ENCODE measurements at places on chromosomes 2 and 18. TPM values are rescaled to one million over a fixed set of nuclear protein-coding genes. Genes with fewer than 3 reads are reported as not detected.

- no peak for DNase-seq
Measured at GRCh38 chr2:66966631-66967030, 430.5 kb upstream of the ETAA1 start.

GRCh38 chr2:56531668-56532420 lies 348.1 kb downstream of the CCDC85A start:
- no peak for DNase-seq

- no peak for DNase-seq
Measured at GRCh38 chr2:106280722-106281446, 86.8 kb upstream of the UXS1 start.

LTBP1 gene
- total RNA-seq: 0.26 TPM

DNA sequence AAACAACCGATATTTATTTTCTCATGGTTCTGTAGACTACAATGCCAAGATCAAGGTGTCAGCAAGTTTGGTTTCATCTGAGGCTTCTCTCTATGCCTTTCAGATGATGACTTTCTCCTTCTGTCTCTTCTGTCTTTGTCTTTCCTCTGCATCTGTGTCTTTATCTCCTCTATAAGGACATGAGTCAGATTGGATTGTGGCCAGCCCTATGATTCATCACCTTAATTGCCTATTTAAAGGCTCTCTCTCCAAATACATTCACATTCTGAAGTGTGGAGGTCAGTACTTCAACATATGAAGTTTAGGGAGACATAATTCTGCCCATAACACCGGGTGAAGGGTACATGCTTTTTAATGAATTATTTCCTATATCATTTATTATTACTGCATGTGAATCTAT lies 71.2 kb upstream of the CNTNAP5 start:
- no peak for DNase-seq

DNA sequence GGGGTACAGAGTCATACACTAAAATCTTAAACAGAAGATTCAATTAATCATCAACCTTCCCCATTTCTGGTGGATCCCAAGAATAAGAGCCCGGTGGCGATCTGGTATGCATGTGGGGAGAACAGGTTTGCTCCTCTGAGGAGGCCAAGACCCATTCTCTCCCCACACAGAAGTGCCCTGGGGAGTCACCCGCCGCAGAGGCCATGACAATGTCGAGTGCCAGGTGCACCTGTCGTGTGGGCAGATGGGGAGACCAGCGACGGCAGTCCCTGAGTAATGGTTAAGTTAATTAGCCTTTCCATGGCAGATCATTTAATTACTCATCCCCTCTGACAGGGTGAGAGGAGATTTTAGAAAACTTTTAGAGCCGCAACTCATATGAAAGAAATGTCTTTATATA lies 345.0 kb downstream of the NCKAP5 start:
- no peak for DNase-seq

ACMSD gene
- not detected for total RNA-seq

CRYBA2 gene
- total RNA-seq: not detected

BOLL gene
- not detected for total RNA-seq

GRCh38 chr18:21366896-21367295 lies 124.9 kb downstream of the GREB1L start:
- no peak for DNase-seq

- DNase-seq: no peak
Measured at GRCh38 chr2:33478968-33479731, 2.7 kb downstream of the RASGRP3 start.

GRCh38 chr2:7552825-7553570 lies 635.8 kb downstream of the RNF144A start:
- DNase-seq: no peak

SPOPL gene
- total RNA-seq: 9.4 TPM

DNA sequence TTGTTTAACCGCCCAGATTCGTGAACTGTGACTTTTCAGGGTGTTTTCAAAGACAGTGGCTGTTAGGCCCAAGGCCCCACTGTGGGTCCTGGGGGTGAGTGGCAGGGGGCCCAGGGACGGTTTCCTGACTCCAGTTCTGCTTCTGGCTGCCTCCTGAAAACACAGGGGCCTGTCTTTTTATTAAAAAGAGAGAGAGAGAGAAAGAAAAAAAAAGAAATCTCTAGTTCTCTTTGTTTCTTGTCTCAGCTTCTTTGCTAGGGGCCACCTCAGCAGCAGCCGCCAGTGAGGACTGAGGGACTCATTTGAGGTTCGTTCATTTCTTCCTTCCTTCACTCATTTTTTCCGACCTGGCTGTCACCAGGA lies 15.4 kb upstream of the E2F6 start:
- DNase-seq: no peak

RESP18 gene
- not detected for total RNA-seq

GRCh38 chr2:154130821-154131220 lies 259.1 kb downstream of the GALNT13 start:
- no peak for DNase-seq

KANSL3 gene
- 39.1 TPM for total RNA-seq

- no peak for DNase-seq
Measured at GRCh38 chr18:39835303-39836030, 2119.6 kb upstream of the PIK3C3 start.

GRCh38 chr2:172639256-172639655 lies 83.4 kb downstream of the PDK1 start:
- DNase-seq: no peak

- no peak for DNase-seq
Measured at GRCh38 chr2:109171444-109172334, 42.7 kb downstream of the SH3RF3 start.

CDKL4 gene
- total RNA-seq: not detected

DNA sequence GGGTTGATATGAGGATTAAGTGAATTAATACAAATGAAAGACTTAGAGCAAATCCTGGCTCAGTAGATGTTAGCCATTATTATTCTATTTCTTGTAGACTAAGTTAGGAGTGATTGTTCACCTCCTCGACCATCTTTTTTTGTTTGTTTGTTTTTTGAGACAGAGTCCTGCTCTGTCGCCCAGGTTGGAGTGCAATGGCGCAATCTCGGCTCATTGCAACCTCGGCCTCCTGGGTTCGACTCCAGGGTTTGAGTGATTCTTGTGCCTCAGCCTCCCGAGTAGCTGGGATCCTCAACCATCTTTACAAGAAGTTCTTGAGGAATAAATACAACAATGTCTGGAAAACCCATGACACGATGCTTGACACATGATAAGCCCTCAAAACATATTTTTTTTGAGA lies 12.7 kb downstream of the TRIM54 start:
- DNase-seq: no peak

GRCh38 chr2:142974288-142975024 lies 97.0 kb downstream of the KYNU start:
- DNase-seq: no peak

GAD1 gene
- total RNA-seq: 6.9 TPM

- no peak for DNase-seq
Measured at GRCh38 chr18:49340446-49340845, 120.0 kb downstream of the DYM start.

GRCh38 chr2:136008205-136008865 lies 22.9 kb upstream of the DARS1 start:
- DNase-seq: peak; percentile 74

DNA sequence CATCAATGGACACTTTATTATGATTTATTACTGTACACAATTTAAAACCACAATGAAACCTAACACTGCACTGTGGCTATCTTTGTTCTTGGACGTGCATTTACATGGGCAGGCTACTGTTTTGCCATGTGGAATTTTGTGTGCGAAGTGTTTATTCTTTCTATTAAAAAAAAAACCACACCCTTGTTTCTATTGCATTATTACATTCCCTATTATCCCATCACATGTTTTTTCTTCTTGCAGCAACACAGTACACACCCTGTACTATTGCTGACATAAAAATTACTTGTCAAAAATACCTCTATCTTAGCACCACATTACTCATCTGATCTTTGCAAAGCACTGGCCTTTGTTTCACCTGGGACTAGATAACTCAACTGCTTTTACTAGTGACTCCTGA lies 1.5 kb downstream of the RNF152 start:
- DNase-seq: no peak

GRCh38 chr2:3634596-3635121 lies 23.3 kb upstream of the ALLC start:
- DNase-seq: no peak
